Posterior cingulate gyrus (tissue), 11 donors: ENCODE measurements at places on chromosomes 16 and 17.
A peak's percentile ranks its signal among the peaks of the same experiment; 100 is the strongest.

GRCh38 chr17:76791053-76791980 is 53.4 kb downstream of the MFSD11 start:
- peak; percentile 79 for DNase-seq

DNA sequence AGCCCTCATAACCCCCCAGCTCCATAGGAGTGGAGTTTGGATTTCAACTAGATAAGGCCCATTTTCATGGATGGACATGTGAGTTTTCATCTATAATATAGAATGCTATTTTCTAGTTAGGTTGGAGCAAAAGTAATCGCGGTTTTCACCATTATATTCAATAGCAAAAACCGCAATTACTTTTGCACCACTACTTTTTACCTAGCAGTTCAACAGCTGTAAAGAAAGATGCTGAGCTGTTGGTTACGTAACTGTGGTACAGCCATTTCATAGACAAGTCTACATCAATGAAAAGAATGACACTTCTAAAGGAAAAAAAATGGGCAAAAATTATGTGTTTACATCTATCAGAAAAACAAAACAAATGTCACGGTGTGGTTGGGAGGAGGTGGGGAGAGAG is 507.7 kb downstream of the MAF start:
- no peak for DNase-seq

GRCh38 chr17:68600931-68601564 is at the start of gene FAM20A:
FAM20A (minus strand) TSS chr17:68601367; CDS start chr17:68600666, 701 bp downstream.
- DNase-seq = peak; percentile 23

- no peak for DNase-seq
Measured at GRCh38 chr16:56912746-56913708, 18.9 kb upstream of the HERPUD1 start.

DNA sequence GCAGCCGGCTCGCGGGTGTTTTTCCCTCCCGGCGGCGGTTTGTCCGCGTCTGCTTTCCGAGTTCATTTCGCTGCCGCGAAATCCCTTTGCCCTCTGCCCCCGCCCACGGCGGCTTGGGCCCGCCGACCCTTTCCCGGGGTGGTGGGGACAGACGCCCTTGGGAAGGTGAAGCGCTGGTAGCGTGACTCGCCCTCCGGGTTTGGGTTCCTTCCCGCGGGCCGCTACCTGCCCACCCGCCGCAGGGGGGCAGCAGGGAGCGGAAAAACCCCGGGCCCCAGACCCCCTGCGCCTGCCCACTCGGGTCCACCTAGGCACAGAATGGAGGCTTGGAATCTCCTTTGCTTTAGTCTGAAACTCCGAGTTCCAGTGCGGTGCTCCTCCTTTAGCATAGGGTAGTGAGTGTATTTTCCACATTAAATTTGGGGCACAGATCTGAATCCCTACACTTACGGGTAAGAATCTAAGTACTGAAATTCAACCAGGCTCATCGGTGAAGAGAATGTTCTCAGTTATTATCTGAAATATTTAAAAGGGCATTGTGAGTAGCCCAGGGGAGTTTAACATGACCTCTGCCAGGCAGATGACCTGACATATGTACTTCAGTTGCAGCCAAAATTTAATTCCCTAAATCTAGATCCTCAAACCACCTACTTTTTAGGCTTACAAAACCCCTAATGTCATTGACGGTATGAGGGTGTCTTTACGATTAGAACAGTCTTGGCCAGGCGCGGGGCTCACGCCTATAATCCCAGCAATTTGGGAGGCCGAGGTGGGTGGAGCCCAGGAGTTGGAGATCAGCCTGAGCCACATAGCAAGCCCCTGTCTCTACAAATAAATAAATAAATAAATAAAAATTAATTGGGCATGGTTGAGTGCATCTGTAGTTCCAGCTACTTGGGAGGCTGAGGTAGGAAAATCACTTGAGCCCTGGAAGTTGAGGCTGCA is 1.0 kb downstream of the NME2 start:
- DNase-seq = peak; percentile 85
